ENCODE measurements at places on chromosomes 2 and 18.

GRCh38 chr18:69948256-69948655, 583 bp upstream of the CD226 start:
- no peak for DNase-seq

- no peak for DNase-seq
Measured at GRCh38 chr2:28412625-28413151, 20.0 kb downstream of the FOSL2 start.

DNA sequence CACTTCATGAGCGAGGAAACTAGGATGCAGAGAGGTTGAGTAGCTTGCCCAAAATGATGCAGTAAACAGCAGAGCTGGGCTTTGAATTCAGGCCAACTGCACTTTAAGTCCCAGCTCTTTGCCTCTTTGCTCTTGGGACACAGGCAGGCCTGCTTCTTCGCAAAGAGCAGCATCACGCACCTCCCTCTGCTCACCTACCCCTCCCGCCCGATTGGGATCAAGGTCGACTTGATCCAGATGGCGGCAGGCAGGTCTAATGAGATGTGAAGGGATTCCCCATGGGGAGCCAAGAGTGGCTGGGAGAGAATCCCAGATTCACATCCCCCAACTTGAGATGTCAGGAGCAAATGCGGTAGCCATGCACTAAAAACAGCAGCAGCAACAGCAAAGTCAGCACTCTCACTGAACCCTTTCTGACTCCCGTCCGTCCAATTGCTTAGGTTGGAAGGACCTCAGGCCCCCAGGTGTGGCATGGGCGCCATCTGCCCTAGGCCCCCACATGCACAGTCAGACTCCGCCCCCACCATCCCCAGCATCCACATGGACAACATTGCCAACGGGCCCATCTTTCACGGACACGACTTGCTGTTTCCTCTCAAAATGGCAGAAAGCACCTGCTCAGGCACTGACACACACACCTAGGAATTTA, 84.3 kb upstream of the MAP4K4 start:
- no peak for DNase-seq

DNA sequence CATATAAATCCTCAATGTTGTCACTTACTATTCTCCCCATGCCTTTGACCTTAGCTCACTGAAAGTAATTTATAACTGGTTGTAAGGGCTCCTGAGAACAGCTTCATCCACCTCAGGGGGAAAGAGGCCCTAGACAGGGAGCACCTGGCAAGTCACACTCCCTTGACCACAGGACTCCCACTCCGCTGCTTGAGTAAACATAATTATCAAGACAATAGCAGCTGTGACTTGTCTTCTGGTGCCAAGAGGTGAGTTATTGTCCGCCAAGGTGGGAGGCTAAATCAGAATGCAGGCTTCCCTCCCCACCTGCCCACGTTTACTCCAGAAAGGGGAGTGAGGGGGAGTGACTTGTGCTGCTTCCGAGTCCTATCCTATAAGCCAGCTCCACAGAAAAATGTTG, 230.6 kb upstream of the LRATD1 start:
- DNase-seq, result no peak

GRCh38 chr2:235936493-235936892, 231.7 kb downstream of the GBX2 start:
- no peak for DNase-seq

GRCh38 chr18:650428-650858, 7.0 kb upstream of the TYMS start:
- peak; percentile 88 for DNase-seq

GRCh38 chr2:207884127-207884526, 114.4 kb upstream of the FZD5 start:
- DNase-seq, result no peak

DNA sequence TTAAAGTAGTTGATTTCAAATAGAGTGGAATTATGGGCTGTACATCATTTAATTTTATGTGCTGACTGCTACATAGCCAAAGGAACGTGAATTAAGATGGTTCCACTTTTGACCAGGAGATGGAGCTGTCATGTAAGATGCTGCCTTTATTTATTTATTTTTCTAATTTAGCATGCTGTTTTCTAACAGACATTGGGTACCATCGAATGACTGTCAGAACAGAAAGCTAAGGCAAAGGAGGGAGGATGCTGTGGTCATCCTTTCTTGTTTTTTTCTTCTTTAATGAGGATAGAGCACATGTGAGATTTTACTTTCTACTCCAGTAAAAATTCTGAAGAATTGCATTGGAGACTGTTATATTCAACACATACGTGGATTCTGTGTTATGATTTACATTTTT, at the start of gene SCN2A:
Gene SCN2A, plus strand, starts transcription at position 185 of the 400 bp plus-strand sequence. CDS start 56,410 bp downstream, outside the sequence.
- DNase-seq, result peak; percentile 77

GRCh38 chr2:129492548-129492947, 486.9 kb upstream of the RAB6C start:
- no peak for DNase-seq

DNA sequence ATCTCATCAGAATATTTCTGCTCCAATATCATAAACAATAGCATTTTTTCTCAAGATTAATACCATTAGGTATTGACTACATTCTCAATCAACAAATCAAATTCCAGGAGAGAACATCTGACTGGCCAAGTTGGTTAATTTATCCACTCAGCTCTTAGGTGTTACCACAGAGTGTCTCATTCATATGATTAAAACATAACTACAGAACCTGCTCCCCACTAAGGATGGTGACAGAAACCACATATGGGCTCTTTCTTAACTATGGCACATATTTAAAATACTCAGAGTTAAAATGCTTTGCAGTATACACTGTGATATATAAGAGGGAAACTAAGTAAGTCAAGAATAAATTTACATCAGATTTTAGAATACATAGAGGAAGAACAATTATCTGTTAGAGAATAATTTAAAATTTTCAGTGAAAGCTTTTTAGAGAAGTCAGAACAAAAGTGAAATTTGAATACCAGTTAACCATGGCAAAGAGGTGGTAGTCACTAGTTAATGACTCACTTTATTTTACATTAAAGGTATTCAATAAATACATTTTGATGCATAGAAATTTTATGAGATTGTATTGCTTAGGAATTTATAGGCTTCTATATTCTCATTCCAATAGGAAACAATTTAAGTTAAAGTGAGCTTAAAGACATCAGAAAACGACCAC, 1120.8 kb upstream of the TMEFF2 start:
- no peak for DNase-seq

- no peak for DNase-seq
Measured at GRCh38 chr2:135817951-135818350, 19.0 kb downstream of the LCT start.

GRCh38 chr2:233973786-233974185, 56.6 kb downstream of the TRPM8 start:
- DNase-seq, result no peak

DNA sequence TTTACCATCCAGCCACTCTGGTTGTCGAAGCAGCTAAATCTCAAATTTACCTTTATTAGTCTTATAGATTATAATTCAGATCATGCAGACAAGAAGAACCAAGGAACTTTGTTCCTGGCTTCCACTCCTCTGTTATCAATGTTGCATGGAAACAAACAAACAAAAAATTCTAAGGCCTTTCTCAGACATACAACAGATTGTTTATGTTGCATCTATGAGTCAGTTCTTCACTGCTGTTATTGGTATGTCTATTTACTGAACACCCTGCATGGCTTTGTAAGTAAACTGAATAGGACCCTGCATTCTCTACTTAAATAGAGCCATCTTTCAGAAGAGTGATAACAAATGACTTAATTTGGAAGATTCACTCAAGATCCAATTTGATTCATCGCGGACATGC, 1.6 kb upstream of the ANKRD44 start:
- no peak for DNase-seq

DNA sequence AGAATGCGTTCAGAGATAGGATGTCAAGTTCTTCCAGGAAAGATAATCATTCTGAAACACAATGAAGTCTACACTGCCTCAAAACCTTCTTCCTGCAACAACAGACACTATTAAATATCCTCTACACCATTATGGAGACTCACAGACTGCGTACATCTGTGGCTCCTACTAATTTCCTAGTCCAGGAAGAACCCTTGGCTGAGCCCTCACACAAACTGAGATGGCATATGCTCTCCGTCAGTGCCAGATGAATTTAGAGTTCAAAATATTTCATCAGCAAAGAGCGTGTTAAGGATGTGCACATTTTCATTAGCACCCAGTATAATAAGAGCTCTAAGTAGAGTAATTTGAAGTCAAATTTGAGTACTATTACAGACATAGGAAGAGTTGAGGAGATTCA, 117.2 kb downstream of the TCF4 start:
- DNase-seq, result no peak

- DNase-seq, result no peak
Measured at GRCh38 chr18:48541747-48542400, 3.0 kb downstream of the CTIF start.

DNA sequence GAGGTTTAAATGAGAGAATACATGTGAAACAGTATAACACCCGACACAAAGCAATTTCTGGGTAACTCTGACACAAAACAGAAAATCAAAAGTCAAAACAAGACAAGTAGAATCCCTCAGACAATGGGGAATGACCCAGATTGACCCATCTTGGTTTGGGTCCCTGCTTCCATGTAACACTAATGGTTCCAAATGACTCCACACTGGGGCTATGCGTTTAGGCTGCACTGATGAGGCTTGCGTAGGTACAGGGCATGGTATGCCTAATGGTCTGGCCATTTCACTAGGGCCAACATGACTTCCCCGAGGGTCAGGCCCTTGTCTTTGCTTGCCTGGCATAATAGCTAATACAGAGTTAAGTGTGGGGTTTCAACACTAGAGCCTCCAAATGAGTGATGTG, 27.2 kb upstream of the NFE2L2 start:
- no peak for DNase-seq

- DNase-seq, result no peak
Measured at GRCh38 chr2:111117598-111118480, 2.9 kb upstream of the BCL2L11 start.

GRCh38 chr2:97662386-97662894, 1.4 kb downstream of the ACTR1B start:
- DNase-seq, result no peak

DNA sequence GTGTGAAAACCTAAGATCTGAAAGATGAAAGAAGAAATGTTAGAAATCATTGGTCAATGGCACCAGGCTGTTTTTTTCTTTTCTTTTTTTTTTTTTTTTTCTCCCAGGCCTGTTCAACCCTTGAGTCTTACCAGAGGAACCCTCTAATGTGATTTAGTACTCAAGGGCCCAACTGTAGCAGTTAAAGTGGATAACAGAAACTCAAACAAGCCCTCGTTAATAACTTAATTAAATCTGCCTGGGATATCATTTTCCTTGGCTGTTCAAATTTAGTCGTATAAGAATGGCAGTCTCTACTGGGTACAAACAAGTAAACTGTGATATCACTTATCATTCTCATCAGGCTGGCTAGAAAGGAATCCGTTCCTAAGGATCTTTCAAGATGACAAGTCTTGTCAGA, 16.5 kb downstream of the ARL4C start:
- DNase-seq, result no peak

DNA sequence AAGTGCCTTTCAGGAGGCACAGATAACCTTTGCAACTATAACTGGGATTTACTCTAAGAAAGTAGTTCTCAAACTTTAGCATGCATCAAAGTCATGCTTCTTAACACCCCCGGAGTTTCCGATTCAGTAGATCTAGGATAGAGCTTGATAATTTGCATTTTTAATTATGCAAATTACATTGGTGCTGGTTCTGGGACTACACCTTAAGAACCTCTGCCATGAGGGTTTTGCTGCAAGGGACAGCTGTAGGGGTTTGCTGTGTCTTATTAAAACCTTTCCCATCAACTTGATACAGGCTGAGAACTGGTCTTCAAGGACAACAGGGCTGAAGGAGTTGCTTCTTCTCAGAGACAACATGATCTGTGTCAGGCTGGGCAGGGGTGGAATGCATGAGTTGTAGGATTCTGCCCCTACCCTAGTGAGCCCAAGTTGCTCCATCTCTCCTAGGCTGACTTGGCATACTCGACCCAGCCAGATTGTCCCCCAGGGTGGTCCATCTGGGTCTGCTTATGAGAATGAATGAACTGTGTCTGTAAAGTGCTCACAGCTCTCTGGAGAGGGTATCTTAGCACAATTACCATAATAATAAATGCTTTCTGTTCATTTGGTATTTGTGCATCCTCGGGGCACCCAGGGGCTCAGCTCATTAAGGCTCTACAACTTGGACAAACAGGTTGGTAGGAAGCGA, 232.7 kb downstream of the CLIP4 start:
- DNase-seq, result no peak

GRCh38 chr2:220588148-220588547, 960.7 kb downstream of the SLC4A3 start:
- no peak for DNase-seq

GRCh38 chr18:61941948-61942471, 49.2 kb upstream of the RNF152 start:
- DNase-seq, result no peak

- no peak for DNase-seq
Measured at GRCh38 chr2:43508209-43508608, 87.6 kb downstream of the THADA start.

DNA sequence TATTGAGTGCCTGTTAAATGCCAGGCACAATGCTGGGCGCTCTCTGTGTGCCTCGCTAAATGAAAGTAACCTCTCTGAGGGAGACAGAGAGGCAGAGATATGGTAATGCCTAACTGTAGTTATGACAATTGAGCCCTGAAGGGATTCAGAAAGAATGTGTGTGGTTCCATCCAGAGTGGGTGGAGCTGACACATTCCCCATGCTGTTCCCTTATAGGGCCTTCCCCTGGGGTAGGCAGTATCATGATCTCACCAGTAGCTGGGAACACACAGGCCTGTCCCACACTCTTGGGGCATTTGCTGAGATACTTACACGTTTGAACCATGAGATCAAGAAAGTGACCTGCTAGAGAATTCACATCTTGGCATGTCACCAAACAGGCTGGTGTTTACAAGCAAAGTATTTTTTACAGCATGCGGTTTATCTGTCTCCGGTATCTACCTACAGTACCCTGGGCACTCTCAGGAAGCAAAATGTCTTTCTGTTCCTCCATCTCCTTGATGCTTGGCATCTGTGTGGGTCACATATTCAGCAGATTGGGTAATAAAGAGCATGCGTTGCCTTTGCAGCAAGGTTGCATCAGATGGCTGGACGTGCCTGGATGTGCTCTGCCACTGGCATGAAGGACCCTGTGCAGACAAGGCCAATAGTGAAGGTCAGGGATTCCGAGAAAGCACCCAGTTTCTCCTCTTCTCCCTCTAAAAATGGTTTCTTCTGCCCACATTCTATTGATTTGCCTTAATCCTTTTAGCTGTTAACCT, 9.4 kb downstream of the CTIF start:
- DNase-seq, result no peak

All from Jurkat, Clone E6-1 (cell line).